ENCODE measurements at places on chromosomes 1 and 21.

- no peak for DNase-seq
Measured at GRCh38 chr1:93056214-93056613, 22.9 kb upstream of the MTF2 start.

DNA sequence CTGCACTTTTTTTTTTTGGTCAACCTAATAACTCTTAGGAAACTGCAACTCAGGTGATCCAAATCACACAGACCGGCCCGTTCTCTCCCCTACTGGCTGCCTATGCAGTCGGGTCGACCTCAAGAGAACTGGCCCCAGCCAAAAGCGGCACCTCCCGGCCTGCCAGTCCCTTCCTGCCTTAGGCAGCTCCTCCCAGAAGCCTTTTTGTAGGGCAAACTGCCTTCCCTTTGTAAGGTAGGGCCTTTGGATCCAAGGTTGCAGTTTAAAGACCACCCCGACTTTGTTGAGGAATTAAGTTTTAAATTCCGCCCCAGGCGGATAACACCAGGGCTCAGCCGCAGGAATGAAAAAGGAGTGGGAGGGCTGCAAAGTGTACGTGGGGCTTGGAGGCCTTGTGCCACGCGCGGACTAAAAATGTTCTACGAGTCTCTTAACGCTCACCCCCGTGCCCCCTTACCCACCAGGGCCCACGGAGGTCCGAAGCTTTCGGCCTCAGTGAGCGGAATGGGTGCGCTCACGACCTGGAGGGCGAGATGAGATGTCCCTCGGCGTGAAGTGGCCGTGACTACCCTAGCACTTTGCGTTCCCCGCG is 642 bp upstream of the ST3GAL3 start:
- DNase-seq: no peak

DNA sequence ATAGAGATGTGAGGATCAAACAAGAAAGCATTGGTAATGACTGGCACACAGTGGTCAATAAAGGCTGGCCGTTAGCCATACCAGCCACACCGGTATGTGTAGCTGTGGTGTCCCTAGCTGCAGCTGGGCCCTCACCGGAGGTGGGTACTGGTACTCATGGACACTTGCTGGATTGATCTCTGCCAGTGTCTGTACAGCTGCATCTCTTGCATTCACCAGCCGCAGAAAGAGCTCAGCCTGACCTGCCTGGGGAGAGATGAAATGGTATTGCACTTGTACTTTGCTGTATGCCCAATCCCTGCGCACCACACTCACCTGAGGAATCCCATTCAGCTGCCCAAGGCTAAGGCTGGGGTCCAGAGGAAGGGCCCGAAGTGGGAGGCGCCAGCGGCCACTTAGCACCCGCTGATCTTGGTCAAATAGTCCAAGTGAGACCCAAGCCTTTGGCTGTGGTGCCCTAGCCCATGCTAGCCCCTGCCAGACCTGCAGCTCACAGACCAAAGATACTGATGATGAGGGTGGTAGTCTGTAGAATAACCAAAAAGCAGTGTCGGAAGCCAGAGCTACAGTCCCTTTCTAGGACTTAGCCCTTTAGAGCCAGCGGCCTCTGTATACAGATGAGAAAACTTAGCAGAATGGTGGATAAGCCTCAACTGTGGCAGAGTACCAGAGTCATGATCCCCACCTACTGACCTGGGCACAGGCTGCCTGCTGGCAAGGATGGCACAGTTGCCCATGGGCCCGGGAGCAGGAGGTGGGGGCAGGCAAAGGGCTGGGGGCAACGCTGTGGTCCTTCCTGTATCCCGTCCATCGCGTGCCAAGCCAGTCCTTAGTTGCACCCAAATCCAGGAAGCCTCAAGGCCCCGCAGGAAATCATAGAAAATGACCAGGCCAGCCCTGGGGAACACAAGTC is 3.0 kb downstream of the CCDC17 start:
- DNase-seq: no peak

GRCh38 chr21:28906841-28907240 is 85.8 kb downstream of the LTN1 start:
- DNase-seq: no peak

GRCh38 chr21:28687586-28687985 is 305.1 kb downstream of the LTN1 start:
- DNase-seq: no peak

DNA sequence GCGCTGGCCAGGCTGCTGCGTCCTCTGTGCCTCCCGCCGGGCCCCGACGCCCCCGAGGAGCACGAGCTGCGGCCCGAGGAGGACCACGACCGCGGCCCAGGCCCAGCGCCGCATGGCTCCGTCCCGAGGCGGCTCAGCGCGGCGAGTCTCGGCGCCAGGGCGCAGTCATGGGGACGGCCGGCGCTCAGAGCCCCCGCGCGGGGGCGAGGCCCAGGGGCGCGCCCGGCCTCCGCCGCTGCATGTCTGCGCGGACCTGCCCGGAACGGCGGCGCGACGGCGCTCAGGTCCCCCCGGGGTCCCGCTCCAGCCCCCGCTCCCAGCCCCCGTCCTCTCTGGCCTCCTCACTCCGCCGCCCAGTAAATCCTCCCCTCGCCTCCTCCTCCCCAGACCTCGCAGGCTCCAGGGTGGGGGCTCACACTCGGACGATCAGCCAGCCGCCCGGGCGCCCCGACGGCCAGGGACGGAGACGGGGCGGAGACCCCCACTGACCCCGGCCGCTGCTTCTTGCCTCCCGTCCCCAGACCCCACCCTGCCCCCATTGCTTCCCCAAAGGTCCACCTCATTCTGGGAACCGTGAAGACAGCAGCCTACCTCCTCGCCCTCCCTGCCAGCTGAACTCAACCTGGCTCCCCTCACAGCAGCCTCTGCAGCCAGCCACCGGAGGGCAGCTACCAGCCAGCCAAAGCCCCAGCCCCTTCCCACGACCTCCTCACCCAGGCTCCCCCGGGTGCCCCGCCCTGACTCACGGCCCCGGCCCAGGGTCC is at the start of gene C1QTNF12:
Gene C1QTNF12 (minus strand): TSS at position 146 of the 764 bp plus-strand sequence. CDS start 32 bp downstream, at position 114.
- DNase-seq: no peak

- no peak for DNase-seq
Measured at GRCh38 chr1:23362218-23362713, 7.4 kb downstream of the ZNF436 start.

All from stimulated activated CD8-positive, alpha-beta memory T cell treated with anti-CD3 and anti-CD28 coated beads, Interleukin-7, amount 100 ng/mL, for 24 hours (primary cell).